ENCODE measurements at places on chromosomes 6 and 20. TPM values are rescaled to one million over a fixed set of nuclear protein-coding genes. Genes with fewer than 3 reads are reported as not detected.

Gene PTCRA
- polyA plus RNA-seq = 0.15 TPM

Gene NRN1
- 3.3 TPM for polyA plus RNA-seq

Gene STX11
- 84.1 TPM for polyA plus RNA-seq

Gene TGM2
- polyA plus RNA-seq = 12.7 TPM

Gene APCDD1L
- polyA plus RNA-seq = 0.39 TPM

Gene PCMT1
- 83.1 TPM for polyA plus RNA-seq

Gene HTR1B
- not detected for polyA plus RNA-seq

Gene MEP1A
- 0.05 TPM for polyA plus RNA-seq

Gene DPPA5
- polyA plus RNA-seq = not detected

Gene SAMD5
- polyA plus RNA-seq = 0.32 TPM

Gene CRISP2
- polyA plus RNA-seq = not detected

Gene QKI
- 51.2 TPM for polyA plus RNA-seq

Gene SLC22A16
- polyA plus RNA-seq = not detected

All from adipose tissue (tissue), 3 donors.